ENCODE measurements at places on chromosomes 13 and 19. TPM values are rescaled to one million over a fixed set of nuclear protein-coding genes. Genes with fewer than 3 reads are reported as not detected.
A peak's percentile ranks its signal among the peaks of the same experiment; 100 is the strongest.

Gene KLK15
- not detected for total RNA-seq

Gene CLEC17A
- not detected for total RNA-seq

Gene ZNF419
- total RNA-seq: 3.7 TPM

Gene KCNK6
- 21.1 TPM for total RNA-seq

Gene VSTM2B
- not detected for total RNA-seq

Gene TNFSF11
- total RNA-seq: 1.2 TPM

Gene NLRP9
- not detected for total RNA-seq

Gene HCST
- 62.2 TPM for total RNA-seq

DNA sequence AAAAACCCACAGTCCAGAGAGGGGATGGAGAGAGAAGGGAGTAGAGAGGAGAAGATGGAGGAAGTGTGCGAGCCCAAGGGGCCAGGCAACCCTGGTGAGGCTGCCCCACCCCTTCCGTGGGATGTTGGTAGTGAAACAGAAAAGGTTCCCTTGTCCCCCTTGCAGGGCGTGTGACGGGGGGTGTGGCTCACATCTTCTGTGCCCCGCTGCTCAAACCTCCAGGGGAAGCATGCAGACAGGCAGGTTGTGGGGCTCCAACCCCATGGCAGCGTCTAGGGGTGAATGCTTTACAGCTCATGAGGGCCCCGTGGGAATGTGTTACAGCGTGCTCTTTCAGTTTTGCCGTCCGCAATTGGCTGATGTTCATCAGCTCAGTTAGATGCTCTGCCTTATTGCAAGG is 14.7 kb upstream of the EVI5L start:
- no peak for DNase-seq

- no peak for DNase-seq
These were observed 1.8 kb downstream of the SHKBP1 start for GRCh38 chr19:40578442-40578908.

DNA sequence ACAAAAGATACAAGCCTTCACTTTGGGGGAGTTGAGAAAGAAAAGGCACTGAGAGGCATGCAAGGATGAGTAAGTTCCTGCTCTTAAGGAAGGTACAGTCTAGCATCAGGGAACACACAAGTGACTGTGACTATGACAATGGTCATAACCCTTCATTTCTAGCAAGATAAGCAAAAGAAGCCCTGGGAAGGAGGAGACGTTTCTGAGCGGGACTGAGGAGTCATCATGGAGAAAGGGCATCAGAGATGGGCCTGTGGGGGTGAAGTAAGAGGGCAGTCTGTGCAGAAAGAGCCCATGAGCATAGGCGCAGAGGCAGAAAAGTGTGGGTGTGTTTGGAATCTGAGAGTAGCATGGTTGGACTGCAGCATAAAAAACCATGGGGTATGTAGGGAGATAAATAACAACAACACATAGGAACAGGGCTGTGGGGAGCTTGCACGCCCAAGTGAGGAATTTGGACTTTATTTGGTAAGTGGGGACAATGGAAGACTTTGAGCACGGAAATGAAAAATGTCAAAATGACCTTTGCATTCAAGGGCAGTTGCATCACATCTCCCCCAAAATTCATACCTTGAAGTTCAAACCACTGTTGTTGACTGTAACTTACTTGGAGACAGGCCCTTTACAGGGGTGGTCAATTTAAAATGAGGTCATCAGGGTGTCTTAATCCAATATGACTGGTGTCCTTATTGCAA is 86.7 kb downstream of the MBNL2 start:
- DNase-seq: no peak

DNA sequence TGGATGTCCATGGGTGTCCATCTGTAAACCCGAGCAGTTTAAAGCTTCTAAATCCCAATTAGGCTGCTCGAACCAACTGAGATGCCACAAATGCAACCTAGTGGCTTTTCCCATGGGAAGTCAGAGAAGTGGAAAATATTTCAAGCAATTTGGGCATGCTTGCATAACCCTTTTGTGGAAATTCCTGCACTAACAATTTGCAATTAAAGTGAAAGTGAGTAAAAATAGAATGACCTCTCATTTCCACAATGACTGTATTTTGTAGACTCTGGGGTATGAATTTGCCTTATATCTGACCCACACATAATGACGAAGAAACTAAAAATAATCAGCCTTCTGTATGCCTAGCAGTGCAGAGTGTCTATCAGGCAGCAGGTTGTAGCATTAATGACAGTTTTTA is 91.8 kb upstream of the TSC22D1 start:
- DNase-seq: no peak

DNA sequence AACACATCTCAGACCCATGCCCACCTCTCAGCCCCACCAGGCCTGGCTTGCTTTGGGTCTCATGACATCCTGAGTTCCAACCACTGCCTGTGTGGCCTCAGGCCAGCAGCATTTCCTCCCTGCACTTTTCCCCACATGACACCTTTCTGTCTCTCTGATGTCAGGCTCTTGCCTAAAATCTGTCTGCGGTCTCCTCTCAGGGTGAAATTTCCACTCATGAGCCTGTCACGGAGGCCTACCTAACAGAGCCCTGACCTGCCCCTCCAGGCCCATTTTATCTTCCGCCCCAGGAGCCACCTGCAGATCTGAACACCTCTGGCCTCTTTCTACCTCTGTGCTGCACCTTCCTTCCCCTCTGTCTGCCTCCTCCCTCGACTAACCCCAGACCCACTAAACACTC is 93.5 kb downstream of the ZDHHC20 start:
- no peak for DNase-seq

GRCh38 chr13:33353210-33353609 is 67.7 kb upstream of the STARD13 start:
- no peak for DNase-seq

DNA sequence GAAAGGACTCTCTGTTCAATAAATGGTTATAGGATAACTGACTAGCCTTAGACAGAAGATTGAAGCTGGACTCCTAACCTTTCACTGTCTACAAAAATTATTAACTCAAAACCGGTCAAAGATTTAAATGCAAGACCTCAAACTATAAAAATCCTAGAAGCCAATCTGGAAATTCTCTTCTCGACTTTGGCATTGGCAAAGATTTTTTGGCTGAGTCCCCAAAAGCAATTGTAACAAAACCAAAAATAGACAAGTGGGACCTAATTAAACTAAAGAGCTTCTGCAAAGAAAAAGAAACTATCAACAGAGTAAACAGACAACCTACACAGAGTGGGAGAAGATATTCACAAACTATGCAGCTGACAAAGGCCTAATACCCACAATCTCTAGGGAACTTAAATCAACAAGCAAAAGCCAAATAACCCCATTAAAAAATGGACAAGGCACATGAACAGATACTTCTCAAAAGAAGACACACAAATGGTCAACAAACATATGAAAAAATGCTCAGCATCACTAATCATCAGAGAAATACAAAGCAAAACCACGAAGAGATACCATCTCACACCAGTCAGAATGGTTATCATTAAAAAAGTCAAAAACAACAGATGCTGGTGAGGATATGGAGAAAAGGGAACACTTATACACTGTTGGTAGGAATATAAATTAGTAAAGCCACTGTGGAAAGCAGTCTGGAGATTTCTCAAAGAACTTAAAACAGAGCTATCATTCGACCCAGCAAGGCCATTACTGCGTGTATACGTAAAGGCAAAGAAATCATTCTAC is 266.3 kb downstream of the DNAJC15 start:
- no peak for DNase-seq

- DNase-seq: no peak
These were observed 9.5 kb upstream of the TSPAN16 start for GRCh38 chr19:11286312-11286974.

DNA sequence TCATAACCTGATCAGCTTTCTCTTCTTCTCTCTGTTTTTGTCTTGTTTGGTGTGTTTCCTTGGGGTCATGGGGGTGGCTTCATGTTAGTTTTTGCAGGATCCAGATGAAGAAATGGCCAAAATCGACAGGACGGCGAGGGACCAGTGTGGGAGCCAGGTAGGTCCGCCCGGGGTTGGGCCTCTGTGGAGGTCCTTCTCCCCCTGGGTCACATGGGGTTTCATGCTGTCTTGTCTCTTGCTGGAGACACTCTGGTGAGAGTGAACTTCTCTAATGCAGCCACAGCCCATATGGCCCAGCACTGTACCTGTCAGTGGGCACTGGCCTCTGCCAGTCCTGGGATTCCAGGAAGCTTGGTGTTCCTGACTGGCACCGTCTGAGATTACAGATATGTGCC is 1.1 kb downstream of the CCNE1 start:
- DNase-seq: no peak

GRCh38 chr13:50244713-50245574 is 229.7 kb downstream of the KCNRG start:
- DNase-seq: peak; percentile 53

DNA sequence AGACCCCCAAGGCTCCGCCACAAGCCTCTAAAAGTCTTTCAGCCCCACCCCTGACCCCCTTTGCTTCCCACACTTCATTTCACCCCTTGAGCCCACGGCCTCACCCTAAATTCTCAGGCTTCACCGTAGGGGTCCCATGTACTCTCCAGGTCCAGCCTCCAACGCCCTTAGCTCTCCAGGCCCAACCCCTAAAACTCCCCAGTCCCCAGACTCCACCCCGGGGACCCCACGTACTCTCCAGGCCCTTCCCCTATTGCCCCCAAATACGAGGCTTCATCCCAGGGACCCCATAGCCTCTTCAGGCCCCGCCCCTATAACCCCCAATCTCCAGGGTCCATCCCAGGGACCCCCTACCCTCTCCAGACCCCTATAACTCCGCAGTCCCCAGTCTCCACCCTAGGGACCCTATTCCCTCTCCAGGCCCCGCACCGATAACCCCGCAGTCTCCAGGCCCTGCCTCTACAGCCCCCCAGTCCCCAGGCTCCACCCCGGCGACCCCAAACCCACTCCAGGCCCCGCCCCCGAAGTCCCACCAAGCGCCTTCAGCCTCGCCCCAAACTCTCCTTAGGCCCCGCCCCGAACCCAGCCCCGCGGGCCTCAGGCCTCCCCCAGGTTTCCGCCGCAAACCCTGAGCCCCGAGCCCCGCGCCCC is 619 bp downstream of the MED16 start:
- no peak for DNase-seq

- DNase-seq: no peak
These were observed 4.5 kb downstream of the MCF2L start for GRCh38 chr13:112973577-112973951.

DNA sequence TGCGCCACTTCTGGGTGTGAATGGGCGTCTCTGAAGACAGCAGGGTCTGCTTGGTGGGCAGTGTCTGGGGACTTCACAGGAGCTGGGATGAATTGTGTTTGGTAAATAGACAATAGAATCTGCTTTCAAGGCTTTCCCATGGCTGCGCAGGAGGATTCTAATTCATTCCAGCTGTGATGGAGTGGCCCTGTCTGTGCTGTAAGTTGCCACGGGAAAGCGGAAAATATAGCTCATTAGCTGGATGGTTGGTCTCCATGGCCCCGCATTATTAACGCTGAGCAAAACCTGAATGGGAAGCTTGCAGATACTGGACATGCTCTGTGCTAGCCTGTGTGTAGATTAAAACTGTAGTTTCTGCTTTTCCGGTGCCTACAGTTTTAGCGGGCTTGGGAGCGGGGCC is 15.6 kb upstream of the C1QTNF9 start:
- DNase-seq: no peak

DNA sequence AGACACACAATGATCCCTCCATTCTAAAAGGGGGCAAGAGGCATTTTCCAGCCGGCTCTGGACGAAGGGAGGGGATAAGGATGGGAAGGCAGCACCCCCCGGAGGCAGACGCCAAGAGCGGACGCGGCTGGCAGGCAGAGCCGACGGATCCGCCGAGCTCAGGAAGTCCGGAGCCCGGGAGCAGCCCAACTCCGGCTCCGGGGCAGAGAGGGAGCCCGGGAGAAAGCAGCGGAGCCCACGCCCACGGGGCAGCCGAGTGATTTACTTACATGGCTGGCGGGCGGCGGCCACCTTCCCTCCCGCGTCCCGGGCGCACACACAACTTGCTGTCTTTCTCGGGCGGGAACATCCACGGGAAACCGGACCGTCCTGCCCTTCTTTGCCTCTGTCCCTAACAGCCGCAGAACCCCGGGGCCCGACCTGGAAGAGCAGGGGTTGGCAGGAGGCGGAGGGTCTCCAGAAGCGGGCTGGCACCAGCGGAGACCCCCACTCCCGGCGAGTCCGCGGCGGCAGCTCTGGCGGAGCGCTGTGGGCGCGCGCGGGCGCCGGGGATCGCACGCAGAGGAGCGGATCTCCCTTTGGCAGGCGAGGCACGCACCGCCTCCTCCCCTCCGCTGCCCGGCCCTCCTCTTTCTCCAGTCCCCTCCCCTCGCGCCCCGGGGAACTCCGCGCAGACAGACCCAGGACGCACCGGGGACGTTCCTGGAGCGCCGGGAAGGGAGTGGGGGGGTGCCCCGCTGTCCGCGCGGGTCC is at the start of gene LHFPL6:
LHFPL6 (minus strand) TSS at position 580 of the 753 bp plus-strand sequence.
- DNase-seq: peak; percentile 67

DNA sequence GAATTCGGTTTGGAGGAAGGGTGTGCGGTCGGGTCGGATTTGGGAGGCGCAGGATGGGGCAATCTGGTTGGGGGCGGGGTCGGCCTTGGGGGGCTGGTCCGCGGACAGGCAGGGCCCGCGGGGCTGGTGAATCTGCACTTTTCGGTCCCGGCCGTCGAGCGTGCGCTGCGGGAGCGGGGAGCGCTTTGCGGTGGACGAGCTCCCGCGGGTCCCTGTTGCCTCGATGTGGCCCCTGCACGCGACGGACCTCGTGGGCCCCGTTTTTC is 11.9 kb downstream of the PEAK3 start:
- no peak for DNase-seq

DNA sequence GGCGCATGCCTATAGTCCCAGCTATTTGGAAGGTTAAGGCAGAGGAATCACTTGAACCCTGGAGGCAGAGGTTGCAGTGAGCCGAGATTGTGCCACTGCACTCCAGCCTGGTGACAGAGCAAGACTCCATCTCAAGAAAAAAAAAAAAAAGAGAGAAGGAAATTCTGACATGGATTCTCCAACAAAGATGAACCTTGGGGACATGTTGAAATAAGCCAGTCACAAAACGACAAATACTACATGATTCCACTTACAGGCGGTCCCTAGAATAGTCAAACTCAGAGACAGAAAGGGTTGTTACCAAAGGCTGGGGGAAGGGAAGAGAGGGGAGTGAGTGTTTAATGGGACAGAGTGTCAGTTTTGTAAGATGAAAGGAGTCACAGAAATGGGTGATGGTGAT is 66.4 kb downstream of the F2RL3 start:
- no peak for DNase-seq

DNA sequence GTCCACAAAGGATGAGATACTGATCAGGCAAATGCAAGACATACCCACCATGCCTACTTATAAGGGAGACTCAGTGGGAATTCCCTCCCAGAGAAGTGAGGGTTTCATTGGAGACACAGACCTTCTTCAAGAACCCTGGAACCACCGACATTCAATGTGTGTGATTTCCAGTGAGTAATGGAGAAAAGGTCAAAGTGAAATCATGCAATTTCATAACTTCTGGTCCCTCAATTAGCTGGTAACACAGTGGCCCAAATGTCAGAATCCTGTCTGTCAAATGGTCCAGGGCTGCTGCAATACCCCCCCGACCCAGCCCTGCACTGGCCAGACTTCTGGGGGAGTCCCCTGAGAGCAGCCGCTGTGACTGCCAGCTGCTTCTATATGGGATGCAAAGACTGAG is 4.7 kb upstream of the METTL21C start:
- no peak for DNase-seq

All from activated T-helper 1 cell treated with anti-CD3 and anti-CD28 coated beads, Interleukin-12 subunit alpha, Interleukin-12 subunit beta, Interleukin-2, Interleukin-4 antibody, amounts not matched to agents 30 ng/mL and 10 ng/mL and 1 ng/mL, durations not matched to agents 14 hours and 24 hours and 36 hours (primary cell).